ENCODE measurements at places on chromosomes 11 and 22. TPM values are rescaled to one million over a fixed set of nuclear protein-coding genes. Genes with fewer than 3 reads are reported as not detected.

- DNase-seq, result peak; percentile 8
These were observed 132.0 kb downstream of the ELP4 start for GRCh38 chr11:31641477-31642062.

- DNase-seq, result peak; percentile 7
These were observed 8.8 kb upstream of the CUL5 start for GRCh38 chr11:107999759-108000455.

GRCh38 chr22:31278626-31279326, 13.5 kb downstream of the PIK3IP1 start:
- DNase-seq, result no peak

FAR1 gene
- 54.7 TPM for total RNA-seq

OR51A7 gene
- 3.4 TPM for total RNA-seq

All from umbilical cord (tissue), 2 donors.